Muscle of leg (tissue), 16 donors: ENCODE measurements at places on chromosomes 13 and 19. TPM values are rescaled to one million over a fixed set of nuclear protein-coding genes. Genes with fewer than 3 reads are reported as not detected.
A peak's percentile ranks its signal among the peaks of the same experiment; 100 is the strongest.

ATXN8OS gene
- total RNA-seq: not detected

ARMC6 gene
- total RNA-seq: 20.9 TPM

DZIP1 gene
- 32.1 TPM for total RNA-seq

FLT1 gene
- 16.1 TPM for total RNA-seq

CYP2A7 gene
- total RNA-seq: not detected

- H3K36me3 ChIP-seq: peaks cover 5% of the 10 kb centered on the region
- H3K4me1 ChIP-seq: no peaks in the 10 kb centered on the region
- H3K4me3 ChIP-seq: no peak overlapping the region
- DNase-seq: peak; percentile 43
- H3K27ac ChIP-seq: no peak overlapping the region
- H3K27me3 ChIP-seq: no peaks in the 10 kb centered on the region
These were observed 123.0 kb downstream of the SLC7A1 start for GRCh38 chr13:29472332-29472961.

DNA sequence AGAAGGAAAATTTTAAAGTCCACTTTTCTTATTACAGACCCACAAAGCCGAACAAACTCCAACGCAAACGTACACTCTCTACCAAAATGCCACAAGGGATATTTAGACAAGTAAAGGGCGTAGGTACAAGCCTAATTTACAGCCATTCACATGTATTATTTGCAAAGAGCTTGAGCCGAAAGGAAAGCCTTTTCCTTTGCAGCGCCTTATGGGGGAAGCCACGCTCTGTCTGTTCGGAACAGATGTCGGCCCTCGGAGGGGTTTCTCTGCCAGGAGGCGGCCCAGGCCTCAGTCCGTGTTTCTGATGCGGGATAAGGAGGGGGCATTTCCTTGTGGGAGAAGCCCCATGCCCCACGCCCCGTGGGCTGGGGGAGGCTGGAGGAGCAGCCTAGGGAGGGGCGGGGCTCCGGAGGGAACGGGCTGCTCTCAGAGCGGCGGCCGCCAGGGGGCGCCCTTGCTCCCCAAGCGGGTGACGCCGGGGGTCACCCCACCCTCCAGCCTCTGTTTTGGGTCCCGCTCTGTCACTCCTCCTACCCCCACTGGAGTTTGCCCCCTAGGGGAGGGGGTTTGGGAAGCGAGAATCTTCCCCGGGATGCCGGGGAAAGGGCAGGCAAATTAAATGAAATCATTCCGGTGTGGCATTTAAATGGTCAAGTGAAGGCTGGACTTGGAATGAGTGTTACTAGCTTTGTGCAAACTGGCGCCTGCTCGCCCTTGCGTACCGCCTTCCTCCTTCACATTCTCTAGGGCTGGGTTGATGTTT, 2.9 kb downstream of the HTR2A start:
- peaks cover 13% of the 10 kb centered on the region for H3K4me1 ChIP-seq
- peak; percentile 79 for DNase-seq
- peaks cover 11% of the 10 kb centered on the region for H3K27me3 ChIP-seq
- H3K4me3 ChIP-seq: peak overlapping the region; percentile 66

- H3K27me3 ChIP-seq: no peaks in the 10 kb centered on the region
- H3K36me3 ChIP-seq: no peaks in the 10 kb centered on the region
- DNase-seq: no peak
- no peak overlapping the region for H3K4me3 ChIP-seq
These were observed 45.7 kb upstream of the C1QTNF9 start for GRCh38 chr13:24263632-24264031.

DNA sequence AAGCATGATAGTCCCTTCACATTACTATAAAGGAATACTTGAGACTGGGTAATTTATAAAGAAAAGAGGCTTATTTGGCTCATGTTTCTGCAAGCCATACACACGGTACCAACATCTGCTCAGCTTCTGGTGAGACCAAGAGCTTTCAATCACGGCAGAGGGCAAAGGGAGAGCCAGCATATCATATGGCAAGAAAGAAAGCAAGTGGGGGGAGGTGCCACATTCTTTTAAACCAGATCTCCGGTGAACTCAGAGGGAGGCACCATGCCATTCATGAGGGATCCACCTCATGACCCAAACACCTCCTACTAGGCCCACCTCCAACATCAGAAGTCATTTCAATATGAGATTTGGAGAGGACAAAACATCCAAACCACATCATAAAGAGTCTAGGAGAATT, 20.3 kb downstream of the XPO4 start:
- peaks cover 6% of the 10 kb centered on the region for H3K4me1 ChIP-seq
- no peak overlapping the region for H3K4me3 ChIP-seq
- H3K36me3 ChIP-seq: peaks cover 3% of the 10 kb centered on the region
- DNase-seq: peak; percentile 9
- H3K27ac ChIP-seq: no peak overlapping the region

DNA sequence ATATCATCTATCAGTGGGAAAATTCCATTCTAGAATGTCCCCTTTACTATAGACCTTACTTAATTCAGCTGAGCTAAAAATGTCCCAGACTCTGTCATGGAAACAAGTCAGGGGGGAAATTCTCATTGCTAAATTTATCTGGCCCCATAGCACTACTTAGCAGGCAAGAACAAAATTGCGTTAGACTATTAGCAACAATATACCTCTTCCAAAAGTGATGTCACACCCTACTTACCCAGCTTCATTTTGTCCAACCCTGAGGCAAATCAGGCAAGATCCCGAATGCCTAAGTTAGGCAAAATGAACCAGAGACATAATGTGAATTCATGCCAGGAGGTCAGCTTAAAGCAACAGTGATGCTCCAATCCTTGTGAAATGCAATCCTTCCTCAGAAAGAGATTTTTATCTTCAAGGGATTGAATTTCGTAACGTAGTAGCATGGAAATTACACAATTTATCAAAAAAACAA, 93.7 kb downstream of the FRY start:
- peak; percentile 53 for DNase-seq
- H3K4me1 ChIP-seq: peaks cover 2% of the 10 kb centered on the region
- H3K27me3 ChIP-seq: no peaks in the 10 kb centered on the region

- DNase-seq: no peak
- H3K36me3 ChIP-seq: peaks cover 7% of the 10 kb centered on the region
- H3K27ac ChIP-seq: no peak overlapping the region
- peak overlapping the region; percentile 9 for H3K4me3 ChIP-seq
These were observed 3.0 kb downstream of the PPP6R1 start for GRCh38 chr19:55255618-55256423.

GRCh38 chr13:99390601-99391000, 83.4 kb upstream of the GPR183 start:
- no peak for DNase-seq
- H3K27ac ChIP-seq: no peak overlapping the region
- no peaks in the 10 kb centered on the region for H3K27me3 ChIP-seq

- H3K4me1 ChIP-seq: no peaks in the 10 kb centered on the region
- no peak overlapping the region for H3K4me3 ChIP-seq
- no peak overlapping the region for H3K27ac ChIP-seq
- H3K27me3 ChIP-seq: no peaks in the 10 kb centered on the region
- no peak for DNase-seq
These were observed 59.8 kb upstream of the TPM4 start for GRCh38 chr19:16016226-16017137.

GRCh38 chr13:97141097-97141496, 81.0 kb upstream of the MBNL2 start:
- peaks cover 7% of the 10 kb centered on the region for H3K4me1 ChIP-seq
- DNase-seq: no peak
- no peaks in the 10 kb centered on the region for H3K27me3 ChIP-seq
- H3K36me3 ChIP-seq: no peaks in the 10 kb centered on the region
- H3K4me3 ChIP-seq: no peak overlapping the region

DNA sequence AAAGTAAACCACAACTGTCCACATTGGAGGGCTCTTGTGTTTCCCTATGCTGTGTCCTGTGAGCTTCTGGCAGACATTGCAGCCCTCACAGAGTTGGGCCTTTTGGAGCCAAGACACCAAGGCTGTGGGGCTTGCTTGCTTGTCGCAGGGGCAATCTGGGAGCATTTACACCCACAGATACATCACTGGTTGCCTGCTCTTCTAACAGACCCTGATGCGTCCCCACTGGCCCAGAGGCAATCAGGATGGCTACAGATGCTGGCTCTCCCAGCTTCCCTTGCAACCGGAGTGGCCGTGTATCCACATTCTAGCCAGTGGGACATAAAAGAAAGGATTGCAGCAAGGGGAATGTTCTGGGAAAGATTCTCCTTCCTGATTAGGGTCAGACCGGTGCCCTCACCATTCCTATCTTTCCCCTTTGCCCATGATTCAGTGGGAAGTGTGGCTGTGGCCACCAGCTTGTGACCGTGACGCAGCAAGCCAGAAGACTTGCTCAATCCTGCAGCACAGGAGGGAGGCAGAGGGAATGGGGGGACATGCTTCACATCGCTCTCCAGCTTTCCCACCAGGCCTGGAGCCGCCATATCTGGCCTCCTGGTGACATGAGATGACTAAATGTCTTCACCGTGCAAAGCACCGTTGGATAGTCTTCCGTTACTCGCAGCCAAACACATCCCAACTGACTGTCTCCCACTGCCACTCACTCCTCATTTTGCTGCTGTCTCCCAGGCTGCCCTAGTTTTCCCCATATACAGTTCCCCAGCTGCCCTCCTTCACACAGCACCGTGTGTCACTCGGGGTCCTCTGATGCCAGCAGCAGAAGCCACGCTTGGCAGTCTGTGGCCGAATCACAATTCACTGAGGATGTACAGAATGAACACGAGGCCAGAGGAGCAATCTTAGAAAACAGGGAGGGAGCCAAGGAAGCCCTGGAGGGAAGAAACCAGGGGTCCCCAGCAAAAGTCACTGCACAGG, 151.0 kb downstream of the DPF1 start:
- peaks cover 6% of the 10 kb centered on the region for H3K4me1 ChIP-seq
- H3K4me3 ChIP-seq: no peak overlapping the region
- no peak overlapping the region for H3K27ac ChIP-seq
- DNase-seq: no peak
- H3K36me3 ChIP-seq: no peaks in the 10 kb centered on the region

GRCh38 chr13:65600702-65601101, 1629.4 kb downstream of the PCDH9 start:
- H3K27ac ChIP-seq: no peak overlapping the region
- H3K36me3 ChIP-seq: no peaks in the 10 kb centered on the region
- H3K4me1 ChIP-seq: no peaks in the 10 kb centered on the region

DNA sequence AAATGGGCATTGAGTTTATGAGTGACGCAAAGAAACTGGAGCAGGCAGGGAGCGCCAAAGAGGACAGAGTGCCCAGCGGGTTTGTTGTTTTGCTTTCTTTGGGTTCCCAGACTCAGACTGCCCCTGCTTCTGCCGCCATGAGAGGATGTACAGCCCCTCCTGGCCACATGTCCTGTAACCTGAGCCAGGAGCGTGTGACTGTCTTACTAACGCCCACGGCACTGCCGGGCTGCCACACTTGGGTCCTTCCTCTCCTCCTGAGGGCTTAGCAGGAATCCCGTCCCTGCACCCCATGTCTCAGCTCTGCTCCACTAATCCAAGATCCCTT, 80.5 kb downstream of the GPR12 start:
- peaks cover 19% of the 10 kb centered on the region for H3K36me3 ChIP-seq
- H3K4me1 ChIP-seq: peaks cover 6% of the 10 kb centered on the region
- H3K27me3 ChIP-seq: no peaks in the 10 kb centered on the region
- H3K27ac ChIP-seq: peak overlapping the region; percentile 42

DNA sequence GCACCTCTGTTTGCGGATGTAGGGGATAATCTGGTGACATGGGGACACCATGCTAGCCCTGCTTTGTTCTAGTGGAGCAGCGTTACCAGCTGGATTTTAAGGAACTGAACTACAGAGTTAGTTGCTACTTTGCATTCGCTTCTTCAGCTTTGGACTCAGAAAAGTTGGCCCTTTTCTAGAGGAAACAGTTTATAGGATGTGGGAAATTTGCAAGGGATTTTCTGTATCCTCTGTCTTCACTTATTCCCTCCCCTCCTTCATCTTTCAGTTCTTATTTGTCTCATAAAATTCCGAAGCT, 2.1 kb downstream of the GATAD2A start:
- H3K36me3 ChIP-seq: peaks cover 10% of the 10 kb centered on the region
- H3K4me1 ChIP-seq: peaks cover 40% of the 10 kb centered on the region
- H3K27me3 ChIP-seq: no peaks in the 10 kb centered on the region
- no peak for DNase-seq
- peak overlapping the region; percentile 65 for H3K27ac ChIP-seq
- peak overlapping the region; percentile 79 for H3K4me3 ChIP-seq
